NCI-H460 (cell line): ENCODE measurements at places on chromosomes 12 and 14. TPM values are rescaled to one million over a fixed set of nuclear protein-coding genes. Genes with fewer than 3 reads are reported as not detected.

Gene SMARCC2
- 26.2 and 28.9 TPM in 2 replicates for total RNA-seq

Gene JDP2
- total RNA-seq = 40.6 and 42.4 TPM in 2 replicates

Gene ADGRD1
- 206 and 239 TPM in 2 replicates for total RNA-seq

Gene CCDC175
- 0.12 TPM in 1 of 2 replicates, not detected in the other for total RNA-seq

Gene C12orf54
- not detected in 2 replicates for total RNA-seq

DNA sequence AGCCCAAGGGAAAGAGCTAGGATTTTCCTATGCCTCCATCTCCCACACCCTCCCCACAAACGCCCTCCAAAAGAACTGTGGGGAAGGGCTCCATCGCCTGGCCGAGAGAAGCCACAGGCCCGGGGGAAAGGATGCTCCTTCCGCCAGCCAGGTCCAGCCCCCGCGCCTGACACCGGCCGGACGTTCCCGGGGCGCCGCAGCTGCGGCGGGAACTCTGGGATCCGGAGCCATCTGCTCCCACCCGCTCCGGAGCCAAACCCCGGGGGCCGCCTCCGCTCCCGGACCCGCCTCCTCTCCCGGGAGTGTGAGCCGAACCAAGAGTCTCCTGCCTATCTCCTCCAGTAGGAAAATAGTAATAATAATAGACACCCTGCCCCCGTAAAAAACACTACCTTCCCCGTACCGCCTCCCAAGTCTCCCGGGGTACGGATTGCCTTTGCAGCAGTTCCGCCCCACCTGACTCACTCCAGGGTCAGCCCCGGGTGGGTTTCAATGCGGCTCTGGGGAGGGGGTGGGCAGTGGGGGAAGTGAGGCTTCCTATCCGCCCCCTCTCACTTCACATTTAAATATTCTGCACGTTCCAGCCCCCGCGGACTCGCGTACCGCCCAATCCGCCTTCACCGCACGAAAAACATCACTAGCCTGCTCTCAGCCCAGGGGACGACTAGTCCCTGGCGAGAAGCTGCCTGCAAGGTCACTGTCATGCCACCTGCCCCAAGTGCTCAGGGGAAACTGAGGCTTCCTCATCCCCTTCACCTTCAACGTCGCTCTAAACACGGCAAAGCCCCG lies 2.4 kb downstream of the AGAP2 start:
- DNase-seq = peak; percentile 48

GRCh38 chr14:31787377-31787776 lies 226.2 kb downstream of the NUBPL start:
- peak; percentile 21 for DNase-seq

DNA sequence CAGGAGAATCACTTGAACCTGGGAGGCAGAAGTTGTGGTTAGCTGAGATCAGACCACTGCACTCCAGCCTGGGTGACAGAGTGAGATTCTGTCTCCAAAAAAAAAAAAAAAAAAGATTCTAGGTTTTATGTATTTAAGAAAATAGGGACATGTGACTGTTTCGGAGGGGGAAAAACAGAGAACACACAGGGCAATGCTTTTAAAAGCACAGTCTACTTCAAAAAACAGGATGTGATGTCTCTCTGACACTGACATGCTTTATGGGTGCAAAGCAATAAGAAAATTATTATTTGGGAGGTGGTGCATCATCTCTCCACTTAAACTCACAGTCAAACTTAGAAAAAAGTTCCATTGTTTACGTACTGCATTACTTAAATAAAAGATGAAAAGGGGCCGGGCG lies 28.7 kb downstream of the CLIP1 start:
- DNase-seq = no peak
